ENCODE measurements at places on chromosomes 12 and 14.

DNA sequence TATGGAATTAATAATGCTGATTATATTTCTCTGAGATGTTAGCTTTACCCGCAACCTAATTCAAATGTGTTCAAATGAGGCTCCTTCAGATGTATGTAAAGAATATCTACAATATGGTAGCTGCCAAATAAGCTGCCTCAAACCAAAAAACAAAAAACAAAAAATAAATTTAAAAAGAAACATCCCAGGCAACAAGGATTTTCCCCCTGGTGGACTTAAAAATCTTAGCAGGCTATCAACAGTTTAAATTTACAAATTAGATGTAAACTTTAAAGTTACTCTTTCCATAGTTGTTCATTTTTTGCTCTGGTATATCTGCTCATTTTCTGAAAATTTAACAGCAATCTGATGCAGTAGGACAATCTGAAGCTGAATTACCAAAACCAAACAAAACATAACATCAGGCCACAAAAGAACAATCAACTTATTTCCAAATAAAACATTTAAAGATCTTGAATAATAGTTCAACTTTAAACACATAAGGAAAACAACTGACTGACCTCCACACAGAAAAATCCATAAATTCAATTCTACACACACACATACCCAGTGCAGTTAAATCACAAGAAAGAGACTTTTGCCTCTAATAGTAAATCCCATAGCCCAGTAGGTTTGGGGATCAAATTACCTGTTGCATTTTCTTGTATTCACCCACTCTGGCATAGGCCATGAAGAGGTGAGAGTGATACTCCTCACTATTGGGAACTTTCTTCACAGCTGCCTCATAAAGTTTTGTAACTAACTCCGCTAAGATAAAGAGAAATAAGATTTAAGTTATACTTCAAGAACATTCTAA lies 21.3 kb downstream of the NAA25 start:
- no peak for DNase-seq

GRCh38 chr12:46530373-46531056 lies 157.9 kb upstream of the SLC38A2 start:
- no peak for DNase-seq

DNA sequence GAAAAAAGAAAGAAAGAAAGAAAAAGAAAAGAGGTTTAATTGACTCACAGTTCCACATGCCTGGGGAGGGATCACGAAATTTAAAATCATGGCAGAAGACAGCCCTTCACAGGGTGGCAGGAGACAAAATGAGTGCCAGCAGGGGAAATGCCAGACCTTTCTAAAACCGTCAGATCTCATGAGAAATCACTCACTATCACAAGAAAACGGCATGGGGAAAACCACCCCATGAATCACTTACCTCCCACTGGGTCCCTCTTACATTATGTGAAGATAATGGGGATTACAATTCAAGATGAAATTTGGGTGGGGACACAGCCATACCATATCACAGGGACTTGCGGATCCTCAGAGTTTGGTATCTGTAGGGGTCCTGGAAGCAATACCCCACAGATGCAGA lies 16.3 kb upstream of the EGLN3 start:
- DNase-seq = no peak

GRCh38 chr14:65972346-65972870 lies 513.8 kb upstream of the CCDC196 start:
- no peak for DNase-seq

DNA sequence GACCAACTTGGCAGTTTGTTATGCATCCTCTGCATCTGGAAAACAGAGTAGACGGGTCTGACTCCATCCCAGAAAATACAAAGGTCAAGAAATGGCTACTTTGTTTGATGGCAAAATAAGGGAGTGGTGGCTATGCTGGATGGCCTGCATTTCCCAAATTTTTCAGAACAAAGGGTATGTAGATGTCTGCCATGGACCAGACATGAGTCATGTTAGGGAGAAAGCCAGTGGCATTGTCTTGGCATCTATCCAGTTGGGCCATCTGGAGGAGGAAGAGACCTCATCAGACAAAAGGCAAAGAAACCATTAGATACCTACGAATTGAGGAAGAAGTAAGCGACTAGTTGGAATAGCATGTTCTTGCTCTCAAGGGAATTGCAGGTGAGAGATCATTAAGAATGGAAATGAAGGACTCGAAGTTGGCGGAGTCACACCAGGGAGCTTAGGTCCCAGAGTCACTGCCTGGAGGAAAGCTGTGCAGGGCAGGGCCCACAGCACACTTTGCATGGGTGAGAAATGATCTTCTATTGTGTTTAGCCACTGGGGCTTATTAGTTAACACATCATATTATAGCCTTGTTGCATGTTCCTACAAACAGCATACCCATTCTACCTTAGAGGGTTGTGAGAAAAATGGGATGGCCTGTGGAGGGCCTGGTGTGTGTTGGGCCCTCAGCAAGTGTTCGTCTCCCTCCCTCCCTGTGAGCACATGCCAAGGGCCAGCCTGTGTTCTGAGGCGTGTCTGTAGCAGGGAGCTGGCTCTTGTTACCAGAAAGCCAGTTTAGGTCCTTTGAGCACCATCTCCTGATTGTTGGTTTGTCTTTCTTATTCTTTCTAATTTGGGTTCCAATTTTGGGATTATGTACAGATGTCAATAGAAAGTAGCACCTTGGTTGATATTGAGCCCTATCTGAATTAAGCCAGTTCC lies 119.4 kb downstream of the KTN1 start:
- DNase-seq = no peak

- DNase-seq = no peak
Observed at GRCh38 chr12:12007001-12007712, 63.6 kb upstream of the BCL2L14 start.

GRCh38 chr14:37851054-37851453 lies 255.6 kb downstream of the TTC6 start:
- DNase-seq = no peak

- DNase-seq = no peak
Observed at GRCh38 chr14:96274543-96274942, 18.5 kb downstream of the BDKRB1 start.

GRCh38 chr12:68538726-68539614 lies 71.7 kb upstream of the RAP1B start:
- no peak for DNase-seq

DNA sequence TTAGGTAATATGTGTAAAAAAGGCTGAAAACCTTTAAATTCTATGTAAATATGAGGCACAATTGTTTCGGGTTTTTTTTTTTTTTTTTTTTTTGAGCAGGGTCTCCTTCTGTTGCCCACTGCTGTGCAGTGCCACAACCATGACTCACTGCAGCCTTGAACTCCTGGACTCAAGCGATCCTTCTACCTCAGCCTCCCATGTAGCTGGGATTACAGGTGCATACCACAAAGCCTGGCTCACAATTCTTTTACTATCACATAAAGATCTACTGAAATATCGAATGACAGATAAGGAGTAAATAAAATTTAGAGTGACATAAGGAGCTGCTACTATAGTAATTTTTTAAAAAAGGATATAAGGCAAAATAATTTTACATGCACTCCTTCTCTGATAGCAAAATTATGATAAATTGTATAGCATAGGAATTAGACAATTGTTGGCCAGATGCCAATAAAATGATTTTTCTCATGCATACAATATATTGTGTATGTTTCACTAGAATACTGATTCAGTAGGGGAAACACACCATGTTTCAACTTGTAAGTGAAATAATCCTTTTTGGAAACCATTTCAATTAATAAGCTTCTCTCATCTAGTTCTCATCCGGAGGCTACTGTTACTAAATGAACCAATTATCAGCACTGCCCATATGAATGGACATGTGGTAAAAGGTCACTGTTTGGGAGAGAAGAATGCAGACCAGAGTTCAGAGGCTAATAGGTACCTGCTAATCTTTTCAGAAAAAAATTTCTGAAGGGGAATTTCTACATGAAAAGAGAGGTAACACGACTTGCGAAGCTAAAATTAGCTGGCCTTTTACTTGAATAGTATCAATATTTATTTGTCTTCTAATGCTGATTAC lies 108.4 kb downstream of the PPP1R12A start:
- no peak for DNase-seq

All from NCI-H2171 (cell line).